ENCODE measurements at places on chromosomes 3 and 15.

GRCh38 chr3:180630371-180630770 lies 28.4 kb downstream of the TTC14 start:
- DNase-seq, result no peak

GRCh38 chr15:37758412-37758811 lies 176.0 kb upstream of the TMCO5A start:
- DNase-seq, result no peak

DNA sequence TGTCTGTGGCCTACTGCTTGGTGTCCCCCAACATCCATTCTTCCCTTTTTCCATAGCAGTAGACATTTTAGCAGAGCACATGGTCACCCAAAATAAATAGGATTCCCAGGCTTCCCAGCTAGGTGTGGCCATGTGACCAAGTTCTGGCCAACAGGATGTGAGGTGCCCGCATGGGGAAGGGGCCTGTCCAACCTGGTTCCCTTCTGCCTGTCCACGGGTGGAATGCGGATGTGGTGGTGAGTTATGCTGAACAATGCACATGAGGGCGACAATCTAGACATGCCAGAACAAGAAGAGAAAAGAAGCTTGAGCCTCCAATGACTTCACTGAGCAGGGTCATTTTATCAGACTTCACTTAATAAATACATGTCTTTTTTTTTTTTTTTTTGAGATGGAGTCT lies 77.6 kb upstream of the DLG1 start:
- no peak for DNase-seq

- DNase-seq, result peak; percentile 93
Measured at GRCh38 chr3:48635222-48636021, at the start of gene SLC26A6. Gene SLC26A6 (minus strand): TSS chr3:48635461. CDS start chr3:48635393, 68 bp downstream.

DNA sequence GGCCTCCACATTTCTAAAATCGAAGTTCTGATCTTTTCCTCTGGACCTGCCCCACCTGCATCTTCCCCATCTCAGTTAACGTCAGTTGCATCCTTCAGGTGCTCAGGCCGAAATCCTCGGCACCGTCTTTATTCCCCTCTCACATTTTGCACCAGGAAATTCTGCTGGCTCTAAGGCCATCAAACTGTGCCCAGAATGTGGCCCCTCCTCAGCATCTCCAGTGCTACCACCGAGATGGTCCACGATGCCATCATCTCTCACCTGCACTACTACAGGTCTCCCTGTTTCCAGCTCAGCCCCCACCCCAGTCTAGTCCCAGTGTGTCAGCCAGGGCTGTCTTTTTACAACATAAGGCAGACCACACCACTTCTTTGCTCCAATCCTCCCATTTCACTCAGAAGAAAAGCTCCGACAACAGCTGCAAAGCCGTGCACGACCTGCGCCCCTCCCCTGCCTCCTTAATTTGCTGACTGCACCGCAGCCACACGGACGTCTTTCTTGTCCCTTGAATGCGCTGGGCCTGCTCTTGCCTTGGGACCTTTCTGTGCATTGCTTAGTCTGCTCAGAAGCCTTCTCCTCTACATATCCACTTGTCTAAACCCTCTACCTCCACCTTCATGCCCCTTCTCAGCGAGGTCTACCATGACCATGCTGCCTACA lies 14.4 kb downstream of the MUC20 start:
- no peak for DNase-seq

DNA sequence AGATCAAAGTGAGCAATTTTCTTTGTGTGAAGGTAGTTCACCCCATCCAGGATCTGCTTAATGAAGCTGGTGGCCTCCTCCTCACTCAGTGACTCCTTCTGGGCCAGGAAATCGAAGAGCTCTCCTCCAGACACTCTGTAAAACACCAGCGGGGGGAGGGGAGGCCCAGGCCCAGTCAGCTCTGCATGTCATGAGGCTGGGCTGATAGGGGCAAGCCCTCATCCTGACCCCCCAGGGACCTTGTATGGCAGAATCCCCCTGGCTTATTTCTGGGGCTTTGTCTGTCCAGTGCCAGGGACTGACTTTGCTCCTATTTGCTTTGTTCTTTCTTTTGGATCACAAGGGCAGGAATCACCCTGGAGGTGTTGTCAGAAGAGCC lies 74.9 kb downstream of the DAPK2 start:
- no peak for DNase-seq

- peak; percentile 46 for DNase-seq
Measured at GRCh38 chr3:171704002-171704401, 106.3 kb downstream of the PLD1 start.

- no peak for DNase-seq
Measured at GRCh38 chr3:141229132-141229531, 2.5 kb upstream of the PXYLP1 start.

Measured in inflammatory macrophage treated with lipopolysaccharide for 1 hour (primary cell).